ENCODE measurements at places on chromosomes 5 and 9.

DNA sequence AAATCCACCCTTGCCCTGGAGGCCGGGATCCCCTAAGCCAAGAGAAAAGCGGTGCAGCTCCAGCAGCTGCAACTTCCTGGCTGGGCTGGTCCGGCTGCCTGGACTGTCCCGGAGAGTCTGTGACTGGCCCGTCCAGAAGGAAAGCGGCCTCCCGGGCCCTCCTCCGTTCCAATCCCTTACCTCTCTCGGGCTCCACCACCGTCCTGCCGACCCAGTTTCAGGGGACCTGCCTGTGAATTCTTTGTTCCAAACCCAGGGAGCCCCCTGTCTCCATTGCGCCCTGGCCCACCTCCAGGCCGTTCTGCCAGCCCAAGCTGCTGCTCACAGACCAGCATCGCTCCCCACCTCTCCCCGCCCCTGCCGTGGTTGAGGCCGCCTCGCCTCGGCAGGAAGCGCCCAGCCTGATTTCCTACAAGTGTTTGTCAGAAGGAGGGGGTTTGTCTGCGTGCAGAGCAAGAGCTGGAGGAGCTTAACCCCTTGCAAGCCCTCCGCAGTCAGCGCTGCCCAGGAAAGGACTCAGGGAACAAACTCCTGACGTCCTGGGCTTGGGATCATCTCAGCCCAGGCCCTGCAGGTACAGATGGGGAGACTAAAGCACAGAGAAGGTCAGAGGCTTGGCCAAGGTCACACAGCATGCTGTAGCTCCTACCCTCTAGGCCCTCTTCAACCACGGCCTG lies at the start of gene AKNA:
TSS of gene AKNA (minus strand) at position 303 of the 677 bp plus-strand sequence. CDS start 6,649 bp downstream, outside the sequence.
- peak; percentile 79 for DNase-seq

GRCh38 chr5:159971038-159971437 lies 37.9 kb upstream of the TTC1 start:
- no peak for DNase-seq

GRCh38 chr5:132662925-132663770 lies 5.2 kb downstream of the IL13 start:
- DNase-seq, result no peak

DNA sequence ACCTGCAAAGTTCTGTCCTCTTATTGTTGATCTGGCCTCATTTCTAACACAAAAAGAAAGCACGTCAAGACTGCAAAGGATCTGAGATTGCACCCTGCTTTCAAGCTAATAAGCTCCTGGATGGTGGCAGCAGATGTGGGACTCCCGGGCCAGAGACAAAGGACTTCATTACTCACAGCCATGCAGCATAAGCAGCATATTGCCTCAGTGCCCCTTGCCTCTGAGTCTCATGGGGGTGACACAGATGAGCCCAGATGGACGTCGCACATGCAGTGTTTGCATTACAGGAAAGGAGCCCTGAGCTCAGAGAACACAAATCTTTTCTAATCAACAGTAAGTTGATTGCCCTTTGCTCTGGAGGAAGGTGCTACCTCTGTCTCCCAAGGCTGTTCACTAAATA lies 105.0 kb downstream of the SLC28A3 start:
- DNase-seq, result no peak

DNA sequence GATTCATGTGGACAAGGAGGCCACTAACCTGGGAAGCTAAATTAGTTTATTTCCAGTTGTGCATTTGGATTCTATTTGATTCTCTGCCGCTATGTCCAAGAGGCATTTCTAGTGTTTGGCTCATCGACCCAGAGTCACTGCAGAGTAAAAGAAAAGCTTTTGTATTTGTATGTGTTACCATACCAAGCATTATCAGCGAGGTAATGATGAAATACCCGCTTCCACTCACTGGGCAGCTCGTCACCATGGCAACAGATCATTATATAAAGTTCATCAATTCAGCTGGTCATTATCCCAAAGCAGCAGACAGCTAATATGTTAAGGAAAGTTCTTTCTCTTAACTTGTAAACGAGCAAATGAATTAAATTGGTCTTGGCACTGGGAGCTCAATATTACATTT lies 380.3 kb downstream of the SEMA5A start:
- DNase-seq, result no peak

GRCh38 chr5:140637371-140638100 lies 1.7 kb upstream of the TMCO6 start:
- DNase-seq, result no peak

- no peak for DNase-seq
Measured at GRCh38 chr5:135234242-135234641, 164.8 kb downstream of the MACROH2A1 start.

- no peak for DNase-seq
Measured at GRCh38 chr9:122536134-122536533, 9.0 kb upstream of the OR1N1 start.

DNA sequence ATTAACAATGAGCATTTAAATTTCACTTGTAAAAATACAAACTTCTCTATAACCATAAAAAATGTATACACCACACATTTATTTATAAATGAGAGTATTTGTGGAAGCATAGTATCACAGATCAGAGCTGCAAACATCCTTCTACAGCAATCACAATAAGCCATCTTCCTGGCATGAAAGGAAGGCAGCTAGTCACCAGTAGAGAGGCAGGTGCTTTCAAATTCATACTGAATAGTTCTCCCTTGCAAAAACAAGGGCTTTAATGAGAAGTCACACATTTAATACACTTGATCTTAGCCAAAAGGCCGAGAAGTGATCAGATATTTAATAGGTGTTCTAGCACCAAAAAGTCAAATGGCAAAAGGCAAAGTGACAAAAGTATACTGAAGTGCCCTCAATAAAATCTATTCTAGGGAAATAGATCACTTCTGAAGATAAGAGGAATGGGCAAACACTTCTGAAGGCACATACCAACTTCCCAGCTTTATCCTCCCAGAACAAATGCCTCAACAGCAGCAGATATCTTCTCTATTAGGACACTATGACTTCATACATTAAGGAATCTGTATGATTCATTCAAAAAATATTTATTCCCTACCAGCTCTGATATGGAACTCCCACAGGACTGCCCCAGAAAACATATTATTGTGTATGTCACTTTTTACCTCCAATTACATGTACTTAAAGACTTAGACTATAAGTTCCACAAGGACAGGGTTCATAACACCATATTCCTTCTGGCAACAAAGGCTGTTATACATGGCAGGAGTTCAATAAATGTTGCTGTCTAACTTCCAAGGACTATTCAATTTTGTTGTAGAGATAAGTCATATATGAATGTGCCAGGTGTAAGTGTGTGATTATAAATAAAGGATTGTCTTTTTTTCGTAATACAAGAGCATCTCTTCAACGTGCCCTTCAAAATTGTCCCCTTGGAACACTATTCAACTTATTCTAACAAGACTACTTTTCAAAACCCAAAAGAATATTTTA lies 31.7 kb downstream of the MAPKAP1 start:
- no peak for DNase-seq

GRCh38 chr9:70120834-70121510 lies 77.3 kb downstream of the MAMDC2 start:
- DNase-seq, result peak; percentile 84

DNA sequence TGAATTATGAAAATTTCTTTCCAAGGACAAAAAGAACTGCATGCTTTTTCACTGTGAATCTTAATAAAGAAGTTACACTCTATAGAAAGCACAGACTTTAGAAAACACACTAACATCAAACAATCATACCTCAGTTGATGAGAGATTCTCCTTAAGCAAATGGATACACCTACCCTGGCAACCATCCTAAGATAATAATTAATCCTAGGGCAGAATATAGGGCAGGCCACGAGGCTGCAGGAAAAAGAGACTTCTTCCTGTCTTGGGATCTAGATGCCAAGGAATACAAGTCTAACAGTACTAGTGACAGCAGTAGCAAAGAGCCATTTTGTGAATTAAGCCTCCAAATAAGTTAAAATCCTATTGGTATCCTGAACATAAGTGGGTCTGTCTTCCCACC lies 395.4 kb downstream of the EFNA5 start:
- no peak for DNase-seq

- DNase-seq, result no peak
Measured at GRCh38 chr5:74042959-74043358, 417.0 kb downstream of the ARHGEF28 start.
